ENCODE measurements at places on chromosomes 1 and 21. TPM values are rescaled to one million over a fixed set of nuclear protein-coding genes. Genes with fewer than 3 reads are reported as not detected.

DNA sequence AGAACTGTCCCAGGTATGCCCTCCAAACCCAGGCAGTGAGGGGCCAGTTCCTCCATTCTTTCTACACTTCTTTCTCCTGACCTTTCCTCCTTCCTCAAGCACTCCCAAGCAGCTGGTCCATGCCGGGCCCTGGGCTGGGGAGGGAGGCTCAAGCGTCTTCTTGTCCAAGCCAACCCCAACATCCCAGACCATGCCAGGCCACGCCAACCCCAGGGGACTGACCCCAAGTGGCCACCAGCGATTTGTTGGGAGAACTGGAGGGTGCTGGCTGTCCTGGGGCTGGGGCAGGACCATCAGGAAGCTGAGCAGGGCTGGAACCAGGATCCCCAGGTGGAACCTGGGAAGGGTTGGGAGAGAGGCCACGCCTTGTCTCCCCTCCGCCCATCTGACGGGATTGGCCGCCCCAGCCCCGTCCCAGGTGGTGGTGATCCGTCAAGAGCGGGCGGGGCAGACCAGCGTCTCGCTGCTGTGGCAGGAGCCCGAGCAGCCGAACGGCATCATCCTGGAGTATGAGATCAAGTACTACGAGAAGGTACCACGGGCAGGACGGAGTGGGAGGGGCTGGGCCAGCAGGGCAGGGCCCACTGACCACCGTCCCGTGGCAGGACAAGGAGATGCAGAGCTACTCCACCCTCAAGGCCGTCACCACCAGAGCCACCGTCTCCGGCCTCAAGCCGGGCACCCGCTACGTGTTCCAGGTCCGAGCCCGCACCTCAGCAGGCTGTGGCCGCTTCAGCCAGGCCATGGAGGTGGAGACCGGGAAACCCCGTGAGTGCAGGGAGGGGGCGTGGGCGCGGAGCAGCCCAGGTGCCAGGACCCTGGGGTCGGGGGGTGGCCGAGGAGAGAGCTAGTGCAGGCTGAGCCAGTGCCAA lies 29.9 kb downstream of the EPHA8 start:
- no peak for DNase-seq

Gene SYTL1
- total RNA-seq, result 27.6 TPM

- no peak for DNase-seq
These were observed 52.7 kb downstream of the TRMT1L start for GRCh38 chr1:185104083-185104482.

Gene ADAM30
- total RNA-seq, result not detected

- DNase-seq, result no peak
These were observed 432.9 kb downstream of the PLA2G4A start for GRCh38 chr1:187261637-187262036.

DNA sequence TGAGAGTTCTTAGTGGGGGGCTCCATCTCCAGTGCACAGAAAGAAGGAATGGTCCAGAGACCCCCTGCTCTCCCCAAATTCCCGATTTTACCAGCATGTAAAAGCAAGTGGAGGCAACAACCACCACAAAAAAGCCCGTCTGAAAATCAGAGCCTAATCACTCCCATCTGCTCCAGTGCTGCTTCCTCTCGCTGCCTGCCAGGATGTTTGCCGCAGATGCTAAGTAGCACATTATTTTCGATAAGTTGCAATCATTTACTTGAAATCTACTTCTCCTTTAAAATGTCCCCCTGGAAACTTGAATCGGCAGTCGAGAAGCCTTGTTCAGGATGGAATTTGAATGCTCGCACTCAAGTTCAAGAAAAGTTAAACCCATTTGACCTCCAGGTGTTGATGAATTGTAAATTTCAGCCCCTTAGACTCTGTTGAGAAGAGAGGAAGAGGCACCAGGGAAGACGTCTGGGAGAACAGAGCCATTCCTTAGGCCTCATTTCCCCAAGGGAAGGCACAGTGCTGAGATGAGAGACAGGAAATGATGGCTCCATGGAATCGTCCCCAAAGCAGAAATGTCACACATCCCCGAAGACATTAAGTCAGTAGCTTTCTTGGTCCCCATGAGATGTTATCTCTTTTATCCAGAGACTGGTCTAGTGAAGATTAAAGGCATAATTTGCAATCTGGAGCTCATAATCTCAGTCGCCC lies 221.3 kb downstream of the PBX1 start:
- no peak for DNase-seq

Gene UAP1
- total RNA-seq, result 58.2 TPM

DNA sequence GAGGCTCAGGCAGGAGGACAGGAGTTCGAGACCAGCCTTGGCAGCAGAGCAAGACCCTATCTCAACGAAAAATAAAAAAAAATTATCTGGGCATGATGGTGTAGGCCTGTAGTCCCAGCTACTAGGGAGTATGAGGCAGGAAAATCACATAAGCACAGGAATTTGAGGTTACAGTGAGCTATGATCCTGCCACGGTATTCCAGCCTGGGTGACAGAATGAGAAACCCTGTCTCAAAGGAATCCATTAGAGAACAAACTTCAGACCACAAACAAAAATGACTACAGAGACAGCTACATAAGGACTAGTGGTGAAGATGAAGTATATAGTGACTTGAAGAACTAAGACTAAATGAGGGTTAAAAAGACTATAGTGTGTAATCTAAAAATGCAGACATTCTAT lies 233.1 kb downstream of the RERE start:
- no peak for DNase-seq

Gene PTAFR
- total RNA-seq, result 2.7 TPM

- no peak for DNase-seq
These were observed 24.8 kb upstream of the ALDH4A1 start for GRCh38 chr1:18927082-18927653.

GRCh38 chr1:225811622-225812487 lies 1.9 kb downstream of the EPHX1 start:
- no peak for DNase-seq
